A673 (cell line): ENCODE measurements at places on chromosomes 1 and 21. TPM values are rescaled to one million over a fixed set of nuclear protein-coding genes. Genes with fewer than 3 reads are reported as not detected.

GRCh38 chr1:175530183-175530582 is 213.2 kb downstream of the TNR start:
- peaks cover 9% of the 10 kb centered on the region for H3K27me3 ChIP-seq
- H3K27ac ChIP-seq, result no peak overlapping the region
- no peaks in the 10 kb centered on the region for H3K4me1 ChIP-seq
- no peak overlapping the region for H3K4me3 ChIP-seq

DNA sequence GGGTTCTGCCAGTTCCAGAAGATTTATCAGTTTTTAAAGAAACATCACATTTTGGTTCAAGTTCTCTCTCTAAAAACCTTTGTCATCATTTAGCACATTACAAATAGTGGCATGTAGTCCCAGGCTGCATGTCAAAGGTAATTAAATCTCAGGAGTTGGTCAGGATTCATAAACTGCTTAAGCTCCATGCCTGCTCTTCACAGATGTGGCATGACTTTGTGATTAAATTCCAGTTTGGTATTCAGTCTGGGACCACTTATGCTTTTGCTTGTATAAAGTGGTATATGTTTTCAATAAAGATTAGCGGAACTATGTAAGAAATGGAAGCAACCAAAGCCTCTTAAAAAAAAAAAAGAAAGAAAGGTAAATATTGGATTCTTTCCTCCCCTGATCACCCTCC is 408.0 kb downstream of the DISC1 start:
- H3K4me1 ChIP-seq, result peaks cover 7% of the 10 kb centered on the region
- H3K27ac ChIP-seq, result no peak overlapping the region
- H3K36me3 ChIP-seq, result no peaks in the 10 kb centered on the region
- DNase-seq, result no peak
- H3K27me3 ChIP-seq, result no peaks in the 10 kb centered on the region

- peak; percentile 92 for DNase-seq
- peaks cover 66% of the 10 kb centered on the region for H3K4me1 ChIP-seq
- peak overlapping the region; percentile 68 for H3K4me3 ChIP-seq
- peak overlapping the region; percentile 94 for H3K27ac ChIP-seq
- H3K36me3 ChIP-seq, result peaks cover 16% of the 10 kb centered on the region
- no peaks in the 10 kb centered on the region for H3K27me3 ChIP-seq
Measured at GRCh38 chr1:198929961-198930599, 291.2 kb downstream of the PTPRC start.

- H3K4me3 ChIP-seq, result no peak overlapping the region
- H3K4me1 ChIP-seq, result no peaks in the 10 kb centered on the region
- no peaks in the 10 kb centered on the region for H3K36me3 ChIP-seq
- H3K27ac ChIP-seq, result no peak overlapping the region
Measured at GRCh38 chr1:245590726-245591125, 435.9 kb downstream of the KIF26B start.

The ABCA4 gene
- 0.09 and 0.44 TPM in 2 replicates for total RNA-seq
